ENCODE measurements at places on chromosomes 16 and 17.
A peak's percentile ranks its signal among the peaks of the same experiment; 100 is the strongest.

DNA sequence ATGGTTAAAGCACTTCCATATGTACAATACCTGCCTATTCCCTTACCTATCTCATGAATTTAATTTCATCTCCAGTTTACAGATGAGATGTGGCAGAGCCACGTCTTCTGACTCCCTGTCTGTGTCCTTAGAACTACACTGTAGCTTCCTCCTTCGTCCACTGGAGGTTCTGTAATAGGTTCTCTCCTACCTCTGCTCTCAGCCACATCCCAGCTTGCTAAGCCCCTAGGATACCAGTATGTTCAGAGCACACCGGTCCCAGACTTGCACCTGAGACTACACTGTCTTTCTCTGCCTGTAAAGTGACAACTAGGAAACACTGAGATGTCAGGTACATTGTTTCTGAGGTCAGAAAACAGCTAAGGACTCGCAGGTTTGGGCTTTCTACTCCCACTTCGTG lies 3.8 kb upstream of the RASL10B start:
- no peak for DNase-seq

- DNase-seq: no peak
These were observed 58.7 kb downstream of the SDK2 start for GRCh38 chr17:73585583-73585982.

GRCh38 chr16:57163842-57164241 lies 22.0 kb downstream of the PSME3IP1 start:
- DNase-seq: no peak

DNA sequence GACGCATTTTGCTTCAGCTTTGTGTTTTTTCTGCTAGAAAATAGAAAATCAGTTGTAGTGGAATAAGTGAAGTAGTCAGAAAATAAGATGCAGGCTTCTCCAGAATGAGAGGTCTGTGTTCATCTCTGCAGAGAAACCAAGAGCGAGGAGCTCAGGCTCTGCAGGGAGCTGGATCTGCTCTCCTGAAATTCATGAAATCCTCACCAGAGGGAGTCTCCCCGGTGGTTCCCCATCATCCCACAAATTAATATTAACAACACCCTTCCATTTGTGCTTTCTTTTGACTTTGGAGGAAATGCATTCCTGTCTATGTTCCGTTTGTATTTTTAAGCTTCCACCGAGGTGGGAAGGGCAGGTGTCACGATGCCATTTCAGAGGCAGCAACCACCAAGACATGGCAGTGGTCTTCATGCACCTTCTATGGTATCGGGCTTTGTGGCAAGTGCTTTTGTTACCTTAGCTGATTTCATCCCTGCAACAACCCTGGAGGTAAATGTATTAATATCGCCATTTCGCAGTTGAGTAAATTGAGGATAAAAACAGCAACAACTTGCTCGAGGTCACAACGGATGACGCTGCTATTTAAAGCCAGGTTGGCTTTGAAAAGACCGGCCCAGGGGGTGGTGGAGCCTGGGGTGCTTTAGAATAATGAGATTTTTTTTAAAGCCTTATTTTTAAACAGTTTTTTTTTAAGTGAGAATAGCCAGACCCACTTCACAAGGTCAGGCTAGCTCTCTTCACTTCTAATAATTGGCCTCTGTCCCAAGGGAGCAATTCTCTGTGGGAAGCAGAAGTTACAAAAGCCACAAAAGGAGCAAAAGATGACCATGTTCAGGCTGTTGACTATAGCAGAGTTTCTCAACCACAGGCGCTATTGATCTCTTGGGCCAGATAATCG lies 367.6 kb upstream of the ERCC4 start:
- DNase-seq: no peak

- peak; percentile 42 for DNase-seq
These were observed 124.8 kb downstream of the RGS9 start for GRCh38 chr17:65261682-65262636.

- DNase-seq: no peak
These were observed 264.3 kb upstream of the MAF start for GRCh38 chr16:79864781-79865391.

GRCh38 chr16:71364133-71364681 lies 5.7 kb downstream of the CALB2 start:
- no peak for DNase-seq

- DNase-seq: no peak
These were observed 2.2 kb upstream of the TMC5 start for GRCh38 chr16:19415461-19415860.

GRCh38 chr17:40951011-40951622 lies 13.7 kb upstream of the KRT23 start:
- DNase-seq: no peak

DNA sequence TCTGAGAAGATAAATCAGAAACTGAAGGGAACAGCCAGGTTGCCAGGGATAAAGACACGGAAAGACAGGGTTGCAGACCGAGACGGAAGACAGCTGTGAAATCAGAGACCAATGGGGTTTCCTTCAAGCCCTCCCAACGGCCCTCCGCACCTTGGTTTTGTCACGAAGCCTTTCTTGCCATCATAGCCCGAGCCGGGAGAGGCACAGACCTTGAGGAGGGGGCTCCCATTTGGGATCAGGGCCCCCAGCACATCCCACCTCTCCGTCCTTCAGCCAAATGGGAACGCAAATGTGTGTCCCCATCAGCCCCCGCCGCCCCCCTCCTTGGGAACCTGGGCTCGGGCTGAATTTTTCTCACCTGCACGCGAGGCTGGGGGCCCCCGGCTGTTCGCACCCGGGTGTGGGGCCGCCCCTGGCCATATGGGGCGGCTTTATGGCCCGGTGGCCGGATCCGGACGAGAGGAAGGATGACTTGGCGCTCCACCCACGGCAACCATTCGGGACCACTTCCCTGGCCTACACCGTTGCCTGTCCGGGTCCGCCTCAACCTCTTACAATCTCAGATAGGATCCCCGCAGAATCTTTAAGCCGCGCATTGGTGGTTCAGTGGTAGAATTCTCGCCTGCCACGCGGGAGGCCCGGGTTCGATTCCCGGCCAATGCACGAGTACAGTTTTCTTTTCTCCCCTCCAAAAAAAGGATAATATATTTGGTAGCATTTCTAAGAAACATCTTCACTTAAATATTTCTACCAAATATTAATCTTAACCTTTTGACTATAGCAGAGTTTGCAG lies 1.4 kb upstream of the HES7 start:
- DNase-seq: peak; percentile 65

DNA sequence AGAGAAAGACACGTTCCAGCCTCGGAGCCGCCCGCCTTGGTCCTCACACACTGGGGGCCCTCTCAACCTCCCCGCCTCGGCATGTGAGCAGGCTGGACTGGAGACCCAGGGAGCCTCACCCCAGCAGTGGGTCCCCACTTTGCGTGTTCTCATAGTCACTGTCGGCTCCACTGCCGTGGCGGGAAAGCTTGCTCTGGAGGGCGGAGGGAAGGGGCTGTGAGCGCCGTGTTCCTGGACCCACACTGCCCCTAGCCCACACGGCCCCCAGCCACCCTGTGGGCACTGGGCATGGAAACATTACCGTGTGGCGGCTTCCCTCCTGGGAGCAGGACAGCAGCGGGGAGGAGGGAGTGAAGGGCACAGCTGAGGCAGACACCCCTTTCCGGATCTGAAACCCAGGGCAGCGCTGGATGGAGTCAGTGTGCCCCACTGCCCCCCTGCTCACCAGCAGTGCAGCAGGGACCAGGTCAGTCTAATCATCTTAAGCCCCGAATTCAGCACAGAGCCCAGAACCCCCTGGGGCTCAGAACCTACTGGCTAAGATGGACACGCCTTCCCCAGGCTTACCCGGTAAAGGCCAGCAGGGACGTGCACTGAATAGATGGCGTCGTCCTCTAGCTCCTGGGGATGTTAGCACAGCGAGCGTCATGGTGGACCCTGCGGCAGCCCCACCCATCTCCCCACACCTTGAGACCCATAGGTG lies 7.2 kb downstream of the TP53I13 start:
- DNase-seq: no peak

DNA sequence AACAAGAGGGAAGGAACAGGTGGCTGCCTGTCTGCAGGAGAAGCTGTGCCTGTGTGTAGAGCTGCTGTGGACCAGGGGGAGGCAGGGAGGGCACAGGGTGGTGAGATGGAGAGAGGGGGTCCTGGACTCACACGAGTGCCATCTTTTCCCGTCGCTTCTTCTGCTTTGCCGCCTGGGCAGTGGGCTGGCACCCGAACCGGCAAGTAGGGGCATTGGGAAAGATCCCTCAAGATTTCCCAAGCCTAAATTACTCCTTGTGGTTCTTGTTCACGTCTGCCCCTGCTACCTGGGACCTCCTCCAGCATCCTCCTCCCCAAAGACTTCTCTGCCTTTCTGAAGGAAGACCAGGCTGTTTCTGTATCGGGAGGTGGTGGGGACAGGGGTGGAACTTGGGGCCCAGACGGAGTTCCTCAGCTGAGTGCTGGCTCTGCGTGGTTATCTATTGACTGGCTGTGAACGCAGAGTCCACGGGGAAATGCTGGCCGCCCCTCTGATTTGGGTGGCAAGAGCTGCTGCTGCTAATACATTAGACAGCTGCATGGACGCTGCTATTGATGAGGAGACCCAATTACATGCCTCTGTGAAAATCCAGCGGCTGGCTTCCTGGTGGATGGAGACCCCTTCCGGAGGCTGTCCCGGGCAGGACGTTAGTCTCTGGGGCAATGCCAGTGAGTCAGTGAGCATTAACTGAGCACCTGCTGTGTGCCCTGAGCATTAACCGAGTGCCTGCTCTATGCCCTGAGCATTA lies 114.5 kb downstream of the OR1D5 start:
- no peak for DNase-seq

DNA sequence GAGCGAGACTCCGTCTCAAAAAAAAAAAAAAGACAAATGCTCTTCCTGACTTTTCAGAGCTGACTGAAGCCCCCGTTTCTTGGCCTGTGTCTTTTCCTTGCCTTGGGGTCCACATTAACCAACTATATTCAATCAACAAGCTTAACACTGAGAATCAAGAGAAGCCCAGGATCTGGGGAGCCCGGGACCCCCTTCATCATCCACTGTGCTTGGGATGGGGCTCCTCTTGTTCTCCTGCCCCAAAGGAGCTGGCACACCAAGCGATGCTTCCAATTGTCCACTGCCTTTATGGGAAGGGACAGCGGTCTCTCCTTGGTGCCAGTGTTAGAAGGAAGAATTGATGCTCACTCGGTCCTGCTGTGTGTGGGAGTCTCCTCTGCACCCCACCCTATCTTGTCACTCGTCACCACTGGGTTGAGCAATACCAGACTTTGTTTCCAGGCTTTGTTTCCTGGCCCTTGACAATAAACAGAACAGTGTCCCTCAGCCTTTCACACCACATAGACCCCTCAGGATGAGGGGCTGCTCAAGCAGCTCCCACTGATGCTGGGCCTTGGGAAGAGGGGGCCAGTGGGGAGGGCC lies 146.7 kb downstream of the KCNJ12 start:
- DNase-seq: no peak

DNA sequence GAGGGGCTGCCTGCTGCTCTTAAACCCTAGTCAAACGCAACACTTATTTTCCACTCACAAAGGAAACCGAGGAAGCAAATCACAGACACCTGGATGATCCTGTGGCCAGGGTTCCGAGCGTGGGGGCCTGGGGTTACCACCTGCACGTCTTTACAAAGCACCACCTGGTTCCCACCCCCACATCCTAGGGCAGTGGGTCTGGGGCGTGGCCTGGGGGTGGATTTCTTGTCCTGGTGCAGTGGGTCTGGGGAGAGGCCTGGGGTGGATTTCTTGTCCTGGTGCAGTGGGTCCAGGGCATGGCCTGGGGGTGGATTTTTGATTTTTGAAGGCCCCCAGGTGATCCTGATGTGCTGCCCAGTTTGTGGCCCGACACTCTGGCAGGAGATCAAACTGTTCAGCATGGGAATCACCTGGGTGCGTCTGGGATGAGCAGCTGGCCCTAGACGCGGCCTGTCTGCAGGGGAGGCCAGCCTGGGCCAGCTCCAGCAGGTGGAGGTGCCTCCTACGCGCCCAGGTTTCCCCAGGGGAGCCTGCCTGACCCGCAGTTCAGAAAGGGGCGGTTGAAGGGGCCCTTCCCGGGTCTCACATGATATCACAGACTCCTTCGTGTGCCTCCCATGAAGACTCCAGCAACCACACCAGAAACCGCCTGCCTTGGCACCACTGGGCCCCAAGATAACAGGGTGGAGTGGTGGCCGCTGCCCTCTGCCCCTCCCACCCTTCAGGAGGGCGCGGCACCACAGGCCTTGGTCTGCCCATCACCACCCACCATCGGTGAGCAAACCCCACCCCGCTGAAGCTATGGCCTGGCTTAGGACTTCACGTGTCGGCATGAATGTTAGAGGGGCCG lies 6.3 kb downstream of the HAGH start:
- DNase-seq: no peak

GRCh38 chr16:75590920-75591843 lies 25.0 kb downstream of the GABARAPL2 start:
- DNase-seq: peak; percentile 18
